Esophagus muscularis mucosa (tissue), 4 donors: ENCODE measurements at places on chromosomes 5 and 9. TPM values are rescaled to one million over a fixed set of nuclear protein-coding genes. Genes with fewer than 3 reads are reported as not detected.

GRCh38 chr5:141489841-141490240, 960 bp downstream of the PCDHGC5 start:
- no peak for DNase-seq

The TTC16 gene
- 0.17 TPM for total RNA-seq

The TMC1 gene
- total RNA-seq = not detected

DNA sequence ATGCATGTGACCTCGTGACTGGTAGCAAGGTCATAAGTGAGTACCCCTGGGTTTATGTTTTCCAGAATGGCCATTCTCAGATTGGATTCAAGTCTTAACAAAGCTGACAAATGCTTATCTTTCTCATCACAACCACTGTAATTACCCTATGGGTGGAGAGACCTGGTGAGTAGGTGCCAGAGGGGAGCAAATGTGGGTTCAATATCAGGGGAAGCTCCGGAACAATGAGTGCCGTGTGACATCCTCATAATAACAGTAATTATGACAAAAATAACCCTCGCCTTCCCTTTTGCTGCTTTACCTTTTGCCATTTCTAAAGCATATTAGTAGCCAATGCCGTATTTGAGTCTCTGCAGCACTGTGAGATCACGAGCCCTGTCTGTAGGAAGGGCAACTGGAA, 95.9 kb downstream of the NSG2 start:
- no peak for DNase-seq

DNA sequence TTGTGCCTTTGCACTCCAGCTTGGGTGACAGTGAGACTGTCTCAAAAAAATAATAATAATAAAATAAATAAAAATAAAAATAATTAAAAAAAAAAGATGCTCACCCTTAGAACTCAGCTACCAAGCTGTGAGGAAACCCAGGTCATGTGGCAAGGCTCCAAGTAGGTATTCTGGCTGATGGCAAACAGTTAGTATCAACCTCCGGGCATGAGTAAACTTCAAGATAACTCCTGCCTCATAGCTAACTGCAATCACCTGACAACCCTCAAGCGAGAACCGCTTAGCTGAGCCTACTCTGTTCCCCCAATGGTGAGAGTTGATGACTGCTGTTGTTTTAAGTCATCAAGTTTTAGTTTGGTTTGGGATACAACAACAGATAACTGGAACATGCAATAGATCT, 6.1 kb upstream of the SLC44A1 start:
- DNase-seq = no peak

The NME5 gene
- total RNA-seq = 3.0 TPM

DNA sequence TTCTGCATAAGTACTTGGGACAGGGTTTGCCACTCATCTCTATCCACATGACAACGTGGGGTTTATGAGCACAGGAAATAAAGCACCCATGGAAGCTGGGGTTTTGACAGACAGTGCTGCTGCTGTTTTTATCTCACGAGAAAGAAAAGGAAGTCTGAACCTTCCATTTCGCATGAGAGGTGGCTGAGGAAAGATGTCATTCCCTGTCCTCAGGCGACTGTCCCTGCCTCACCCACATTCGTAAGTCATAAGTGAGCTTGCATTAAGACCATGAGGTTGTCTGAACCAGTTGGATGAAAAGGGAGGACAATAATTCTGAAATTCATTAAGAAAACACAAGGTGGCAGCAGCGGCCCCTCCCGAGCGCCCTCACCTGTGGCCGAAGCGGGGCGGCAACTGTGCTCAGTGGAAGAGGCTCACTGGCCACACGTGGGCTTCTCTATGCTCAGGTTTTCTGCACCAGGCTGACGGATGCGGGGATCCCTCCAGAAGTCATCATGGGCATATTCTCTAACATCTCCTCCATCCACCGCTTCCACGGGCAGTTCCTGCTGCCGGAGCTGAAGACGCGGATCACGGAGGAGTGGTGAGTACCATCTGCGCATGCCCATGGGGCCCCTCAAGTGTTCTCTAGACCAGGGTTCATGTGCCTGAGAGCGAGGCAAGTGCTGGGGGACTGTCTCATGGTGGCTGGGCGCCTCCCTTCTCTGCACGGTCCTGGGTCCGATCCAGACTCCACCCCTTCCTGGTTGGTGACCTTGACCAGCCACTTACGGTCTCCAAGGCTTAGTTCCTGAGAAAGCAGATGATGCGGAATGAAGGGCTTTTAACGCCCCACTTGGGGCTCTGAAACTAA, 54.7 kb upstream of the SUSD3 start:
- peak; percentile 90 for DNase-seq

The CACFD1 gene
- 12.5 TPM for total RNA-seq

The SET gene
- total RNA-seq = 170 TPM

The CLTA gene
- 164 TPM for total RNA-seq

DNA sequence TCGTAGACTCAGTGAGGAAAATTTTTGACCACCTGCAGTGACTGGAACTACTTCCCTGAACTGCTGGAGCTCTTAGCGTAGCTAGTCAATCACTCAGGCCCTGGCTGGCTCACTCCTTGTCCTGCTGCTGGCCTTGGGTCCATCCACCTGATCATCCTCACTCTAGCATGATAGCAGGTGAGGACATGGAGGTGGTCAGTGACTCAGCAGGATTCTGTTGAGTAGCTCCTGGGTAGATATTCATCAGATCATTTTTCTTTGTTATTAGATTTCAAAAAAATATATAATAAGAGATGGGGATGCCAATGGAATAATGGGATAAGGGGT, 25.0 kb upstream of the SEMA4D start:
- no peak for DNase-seq

- DNase-seq = no peak
Observed at GRCh38 chr5:67807439-67807888, 408.1 kb upstream of the PIK3R1 start.

GRCh38 chr5:159849437-159850083, 66.7 kb upstream of the ADRA1B start:
- no peak for DNase-seq

- DNase-seq = no peak
Observed at GRCh38 chr9:122819326-122819725, 9.1 kb downstream of the PDCL start.

GRCh38 chr9:35232867-35233544, 71.2 kb downstream of the UNC13B start:
- no peak for DNase-seq

GRCh38 chr9:33041432-33042188, 16.5 kb downstream of the DNAJA1 start:
- no peak for DNase-seq

The FCHSD1 gene
- total RNA-seq = 21.8 TPM

DNA sequence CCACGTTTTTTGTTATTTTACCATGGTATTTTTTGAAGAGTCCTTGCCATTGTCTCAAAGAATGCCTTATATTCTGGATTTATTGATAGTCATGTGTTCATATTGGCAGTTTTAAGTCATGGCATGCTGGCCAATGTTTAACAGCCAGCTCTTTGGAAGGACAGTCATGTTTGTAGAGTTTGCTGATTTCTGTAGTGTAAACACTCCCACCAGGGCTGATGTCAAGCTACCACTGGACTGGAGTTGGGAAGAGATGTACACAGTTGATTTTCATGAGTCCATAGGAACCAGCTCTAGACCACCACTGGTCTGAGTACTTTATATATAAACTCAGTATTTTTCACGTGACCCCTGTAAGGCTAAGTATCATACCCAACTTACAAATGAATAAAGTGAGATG, 125.2 kb upstream of the DHFR start:
- no peak for DNase-seq

The GFPT2 gene
- 114 TPM for total RNA-seq

DNA sequence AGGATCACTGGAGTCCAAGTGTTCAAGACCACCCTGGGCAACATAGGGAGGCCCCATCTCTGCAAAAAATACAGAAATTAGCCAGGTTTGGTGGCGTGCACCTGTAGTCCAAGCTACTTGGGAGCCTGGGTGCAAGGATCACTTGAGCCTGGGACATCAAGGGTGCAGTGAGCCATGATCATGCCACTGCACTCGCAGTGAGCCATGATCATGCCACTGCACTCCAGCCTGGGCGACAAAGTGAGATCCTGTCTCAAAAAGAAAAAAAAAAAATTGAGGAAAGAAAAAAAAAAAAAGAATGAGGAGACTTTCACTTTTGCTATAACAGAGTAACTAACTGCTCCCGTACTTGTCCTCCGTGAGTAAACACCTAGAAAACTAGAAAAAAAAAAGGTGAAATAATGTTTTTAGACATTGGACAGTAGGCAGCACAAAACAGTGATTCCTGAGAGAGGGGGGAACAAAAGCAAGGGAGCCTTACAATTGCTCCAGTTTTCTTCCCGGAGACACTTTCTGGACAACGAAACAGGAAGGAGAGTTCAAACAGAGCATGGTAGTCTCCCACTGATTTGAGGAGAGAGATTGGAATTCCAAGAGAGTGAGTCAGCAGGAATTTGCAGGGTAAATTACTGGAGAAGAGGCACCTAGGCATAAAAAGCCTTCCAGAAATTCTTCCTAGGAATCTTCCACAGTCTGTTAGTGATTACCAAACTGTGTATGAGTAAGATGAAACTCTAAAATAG, 6.9 kb upstream of the ZBTB5 start:
- DNase-seq = no peak

- peak; percentile 8 for DNase-seq
Observed at GRCh38 chr5:43049236-43049635, 9.1 kb upstream of the ANXA2R start.

GRCh38 chr5:173679909-173680630, 63.6 kb upstream of the BOD1 start:
- no peak for DNase-seq

DNA sequence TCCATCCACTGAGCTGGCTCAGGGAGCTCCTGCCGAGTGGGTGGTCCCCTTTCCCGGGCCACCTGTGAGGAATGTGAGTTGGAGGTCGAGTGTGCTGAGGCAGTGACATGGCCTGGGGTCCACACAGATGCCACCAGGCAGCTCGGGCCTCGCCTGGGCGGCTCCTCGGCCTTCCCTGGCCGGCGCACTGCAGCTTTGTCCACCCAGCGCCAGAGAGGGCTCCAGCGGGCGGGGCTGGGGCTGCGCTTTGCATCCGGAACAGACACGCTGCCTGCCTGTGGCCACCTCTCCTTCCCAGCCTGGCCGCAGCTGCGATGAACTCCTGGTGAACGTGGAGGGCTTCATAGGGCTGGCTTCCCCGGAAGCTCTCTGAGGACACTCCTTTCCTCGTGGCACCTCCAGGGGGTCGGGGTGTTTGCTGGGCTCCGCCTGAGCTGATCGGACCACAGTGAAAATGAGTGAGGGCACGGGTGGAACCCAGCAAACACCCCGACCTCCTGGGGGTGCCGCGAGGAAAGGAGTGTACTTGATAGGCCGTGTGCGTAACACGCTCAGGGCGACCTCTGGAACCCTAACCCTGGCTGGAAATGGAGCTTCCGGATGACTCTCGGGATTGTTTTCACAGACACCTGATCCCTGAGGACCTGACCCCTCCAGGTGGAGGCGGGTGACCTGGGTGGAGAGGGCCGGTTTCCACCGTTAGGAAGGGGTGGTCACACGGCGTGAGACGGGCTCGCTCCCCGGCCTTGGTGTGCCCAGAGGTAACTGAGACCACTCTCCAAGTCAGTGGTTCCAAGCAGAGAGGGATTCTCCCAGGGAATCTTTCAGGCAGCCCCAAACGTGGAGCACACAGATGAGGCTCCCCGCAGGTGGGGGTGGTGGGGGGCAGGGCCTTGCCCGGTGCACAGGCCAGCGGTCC, 31.8 kb upstream of the RXRA start:
- DNase-seq = no peak

- DNase-seq = no peak
Observed at GRCh38 chr9:83775932-83776331, 41.6 kb downstream of the GKAP1 start.

GRCh38 chr5:32098291-32098690, 75.8 kb downstream of the GOLPH3 start:
- DNase-seq = peak; percentile 68

DNA sequence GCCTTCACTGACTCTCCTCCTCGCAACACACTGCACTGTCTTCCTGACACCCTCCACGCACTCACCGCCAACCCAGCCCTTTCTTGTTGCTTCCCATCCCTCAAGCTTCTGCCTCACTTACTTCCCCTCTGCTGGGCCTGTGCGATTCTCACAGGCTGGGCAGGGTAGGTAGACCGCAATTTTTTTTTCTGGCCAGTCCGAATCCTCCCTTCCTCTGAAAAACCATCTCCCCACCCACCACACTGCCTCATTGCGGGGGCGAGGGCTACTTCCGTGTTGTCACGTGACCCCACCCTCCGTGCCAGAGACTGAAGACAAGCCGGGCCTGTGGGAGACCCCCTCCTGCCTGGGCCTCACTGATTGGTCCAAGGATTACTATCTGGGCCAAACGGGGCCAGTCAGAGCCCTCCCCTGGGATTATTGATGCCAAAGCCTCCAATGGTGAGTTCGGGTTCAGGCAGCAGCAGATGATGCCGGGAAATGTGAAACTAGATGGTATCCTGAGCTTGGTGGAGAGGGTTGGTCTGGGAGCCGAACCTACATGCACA, 73.1 kb downstream of the STK10 start:
- no peak for DNase-seq

The ADGRD2 gene
- not detected for total RNA-seq

- DNase-seq = no peak
Observed at GRCh38 chr5:17912794-17913193, 278.5 kb downstream of the TAF11L14 start.

The RAPGEF6 gene
- 19.5 TPM for total RNA-seq

The IFNW1 gene
- total RNA-seq = not detected

GRCh38 chr9:109806506-109807115, 26.6 kb downstream of the PALM2AKAP2 start:
- no peak for DNase-seq

The MRPL50 gene
- total RNA-seq = 12.9 TPM

The GABRA6 gene
- not detected for total RNA-seq
